ENCODE measurements at places on chromosomes 11 and 22.

DNA sequence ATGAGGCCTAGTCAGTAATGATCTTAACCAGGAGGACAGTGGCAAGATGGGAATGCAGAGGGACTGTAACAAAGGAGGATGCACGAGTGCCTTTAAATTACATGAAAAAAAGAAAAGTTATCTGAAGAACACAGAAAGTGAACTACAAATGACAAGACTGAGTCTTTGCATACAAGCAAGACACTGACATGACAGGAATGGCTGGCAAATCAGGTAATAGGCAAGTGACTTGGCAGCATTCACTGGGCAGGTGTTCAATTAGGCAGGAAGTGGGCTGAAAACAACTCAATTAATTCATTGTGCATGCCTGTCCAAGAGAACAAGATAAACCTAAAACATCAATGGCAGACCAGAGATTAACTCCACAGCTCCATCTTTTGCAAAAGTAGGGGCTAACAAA, 24.0 kb downstream of the SMCO4 start:
- no peak for DNase-seq

DNA sequence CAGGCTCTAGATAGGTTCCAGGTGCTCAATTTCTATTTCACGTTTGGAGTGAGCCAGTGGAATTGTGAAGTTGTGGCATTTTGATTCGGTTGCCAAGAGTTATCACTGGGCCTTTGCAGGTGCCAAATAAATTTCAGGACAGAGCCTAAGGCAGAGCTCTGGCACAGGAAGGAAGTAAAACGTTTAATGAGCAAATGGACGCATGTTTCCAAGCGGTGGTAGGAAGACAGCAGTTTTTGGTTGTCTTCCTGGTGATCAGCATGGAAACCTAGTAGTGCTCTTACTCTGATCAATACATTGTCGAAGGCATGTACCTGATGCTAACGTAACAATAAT, 452 bp downstream of the BIRC3 start:
- no peak for DNase-seq

GRCh38 chr22:33006955-33007318, 51.2 kb downstream of the SYN3 start:
- DNase-seq, result no peak

DNA sequence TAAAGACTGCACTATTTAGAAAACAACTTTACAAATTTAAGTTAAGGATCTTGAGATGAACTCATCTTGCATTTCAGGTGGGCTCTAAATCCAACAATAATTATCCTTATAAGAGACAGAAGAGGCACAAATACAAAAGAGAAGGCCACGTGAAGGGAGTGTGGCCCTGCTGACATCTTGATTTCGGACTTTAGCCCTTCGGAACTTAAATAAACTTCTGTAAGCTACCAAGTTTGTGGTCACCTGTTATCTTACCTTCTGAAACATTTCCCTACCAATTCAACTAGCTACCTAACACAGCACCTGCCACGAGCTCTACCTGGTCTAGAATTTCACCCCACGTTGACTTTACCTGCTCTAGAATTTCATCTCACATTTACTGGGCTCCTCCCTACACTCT, 42.9 kb upstream of the ARHGAP32 start:
- no peak for DNase-seq

DNA sequence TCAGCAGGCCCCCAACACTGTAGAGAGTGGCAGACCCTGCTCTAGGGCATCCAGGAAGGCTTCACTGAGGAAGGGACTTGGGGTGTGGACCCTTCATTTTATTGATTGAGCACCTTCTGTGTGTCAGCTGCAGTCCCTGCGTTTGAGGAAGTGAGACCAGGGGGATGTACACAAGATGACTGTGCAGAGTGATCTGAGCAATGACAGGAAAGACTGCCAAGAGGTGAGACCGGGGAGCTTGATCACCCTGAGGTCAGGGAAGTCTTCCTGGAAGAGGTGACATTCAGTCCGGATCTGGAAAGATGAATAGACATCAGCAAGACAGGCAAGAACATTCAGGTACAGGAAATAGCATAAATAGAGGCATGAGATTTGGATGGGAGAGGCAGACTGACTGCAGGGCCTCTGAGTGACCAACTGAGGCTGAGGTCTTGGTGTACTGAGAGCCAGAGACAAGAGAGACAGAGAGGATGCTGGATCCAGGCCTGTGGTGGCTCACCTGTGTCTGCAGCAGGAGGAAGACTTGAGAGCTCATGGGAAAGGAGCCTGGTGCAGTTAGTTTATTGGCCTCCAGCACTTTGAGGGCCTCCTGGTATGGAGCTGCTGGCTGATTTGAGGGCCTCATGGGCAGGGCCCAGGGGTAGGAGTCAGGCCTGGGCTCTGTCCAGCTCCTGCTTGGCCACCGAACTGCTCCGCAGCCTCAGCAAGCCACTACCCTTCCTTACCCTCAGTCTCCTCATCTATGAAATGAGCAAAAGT, 5.2 kb downstream of the DGAT2 start:
- no peak for DNase-seq

DNA sequence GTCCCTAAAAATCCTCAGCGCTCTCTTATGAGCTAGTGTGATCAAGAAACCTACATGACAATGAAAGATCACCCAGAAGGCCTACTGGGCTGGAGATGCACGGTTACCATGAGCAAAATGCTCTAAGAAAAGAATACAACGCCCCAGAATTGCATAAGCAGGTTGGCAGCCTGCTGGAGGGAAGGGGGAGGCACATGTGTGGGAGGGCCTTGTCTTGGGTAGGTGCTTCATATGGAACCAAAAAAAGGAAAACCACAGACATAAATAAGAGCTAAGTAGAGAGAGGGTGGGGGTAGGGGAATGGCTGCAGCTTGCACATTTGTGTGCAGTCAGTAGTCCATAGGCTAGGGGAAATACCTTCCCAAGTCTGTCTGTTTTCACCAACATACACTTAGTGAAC, 2.8 kb downstream of the SIAE start:
- peak; percentile 31 for DNase-seq

- DNase-seq, result no peak
These were observed 10.0 kb upstream of the PLET1 start for GRCh38 chr11:112270551-112271180.

- no peak for DNase-seq
These were observed at the start of gene DESI1 for GRCh38 chr22:41620589-41621098. Gene DESI1, minus strand, starts transcription at chr22:41621043. Its CDS starts 204 bp downstream, at chr22:41620839.

GRCh38 chr22:46267431-46268279, at the start of gene TTC38:
Gene TTC38, plus strand, starts transcription at chr22:46268008. Its CDS starts 32 bp downstream, at chr22:46268040.
- DNase-seq, result peak; percentile 45

DNA sequence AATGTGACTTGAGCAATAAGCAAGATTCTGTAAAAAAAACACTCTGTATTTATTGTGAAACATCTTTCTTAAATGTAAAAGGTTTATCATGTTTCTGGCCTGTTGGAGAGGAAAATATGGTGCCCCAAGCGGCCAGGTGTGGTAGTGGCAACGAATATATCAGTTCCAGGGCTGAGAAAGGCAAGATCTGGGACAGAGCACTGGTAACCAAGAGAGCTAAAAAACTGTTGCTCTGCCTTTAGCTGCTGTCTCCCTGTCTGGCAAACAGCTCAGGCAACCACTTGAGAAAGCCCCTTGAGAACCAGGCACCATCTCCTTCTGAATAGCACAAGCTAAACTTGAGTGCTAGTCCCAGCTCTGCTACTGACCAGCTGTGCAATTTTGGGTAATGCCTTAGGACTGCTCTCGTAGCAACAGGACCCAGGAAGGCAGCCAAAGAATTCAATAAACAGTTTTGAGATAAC, 129.9 kb downstream of the KCNC1 start:
- no peak for DNase-seq

- no peak for DNase-seq
These were observed 26.4 kb downstream of the FBLN1 start for GRCh38 chr22:45529105-45529504.

DNA sequence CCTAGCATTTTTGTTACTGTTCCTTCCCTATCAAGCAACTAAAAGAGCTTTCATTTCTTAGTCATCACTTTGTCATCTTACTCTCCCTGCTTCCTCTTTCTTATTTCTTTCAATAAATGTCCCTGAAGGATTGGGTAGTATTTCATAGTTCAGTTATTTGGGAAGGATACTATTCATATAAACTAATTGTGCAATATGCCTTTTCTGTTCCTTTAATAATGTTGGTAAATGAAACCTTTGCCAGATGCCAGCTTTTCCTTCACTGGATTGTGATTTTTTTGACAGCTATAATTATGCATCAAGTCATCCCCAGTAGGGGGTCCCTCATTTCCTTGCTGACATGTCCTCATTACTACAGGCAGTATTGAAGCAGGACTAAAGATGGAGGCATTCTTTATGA, 101.7 kb downstream of the ATM start:
- DNase-seq, result no peak

- no peak for DNase-seq
These were observed 730 bp upstream of the TNNI2 start for GRCh38 chr11:1838077-1838425.

- no peak for DNase-seq
These were observed 27.5 kb downstream of the CLPB start for GRCh38 chr11:72406540-72407527.

DNA sequence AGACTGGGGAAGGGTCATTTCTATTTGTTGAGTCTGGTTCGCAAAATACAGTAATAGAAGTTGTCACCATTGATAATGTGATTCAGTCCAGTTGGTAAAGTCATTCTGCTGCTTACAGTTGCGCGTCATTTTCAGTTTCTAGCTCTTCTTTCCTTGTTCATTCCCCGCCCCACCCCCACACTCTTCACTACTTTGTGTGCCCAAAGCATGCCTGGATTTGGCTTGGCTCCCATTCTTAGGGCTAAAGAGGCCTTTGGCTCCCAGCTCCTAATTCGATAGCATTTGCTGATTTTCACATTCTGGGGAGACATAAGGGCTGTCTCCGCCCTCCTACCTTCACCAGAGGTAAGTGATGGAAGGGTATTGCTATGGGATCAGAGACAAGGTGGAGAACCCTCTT, 43.0 kb downstream of the CECR2 start:
- no peak for DNase-seq

GRCh38 chr22:35462498-35463230, 62.7 kb downstream of the MCM5 start:
- DNase-seq, result no peak

- no peak for DNase-seq
These were observed 2.1 kb upstream of the KCNJ4 start for GRCh38 chr22:38456841-38457699.

DNA sequence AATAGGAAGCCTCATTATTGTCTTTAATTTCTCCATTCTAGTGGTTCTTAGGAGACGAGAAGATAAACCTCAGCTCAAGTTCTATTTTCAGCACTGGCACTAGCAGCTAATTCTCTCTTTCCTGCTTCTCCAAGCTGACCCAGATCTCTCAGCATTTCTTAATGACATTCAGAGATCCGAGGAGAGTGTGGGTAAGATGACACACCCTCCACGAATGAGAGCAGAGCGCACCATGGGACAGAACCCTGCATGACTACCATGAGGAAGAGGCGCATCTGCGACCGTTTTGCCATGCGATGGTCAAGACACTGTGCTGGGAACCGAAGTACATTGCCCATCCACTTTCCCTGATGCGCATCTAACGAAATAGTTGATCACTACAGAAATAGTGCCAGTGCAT, 241.8 kb downstream of the LARGE1 start:
- DNase-seq, result no peak

DNA sequence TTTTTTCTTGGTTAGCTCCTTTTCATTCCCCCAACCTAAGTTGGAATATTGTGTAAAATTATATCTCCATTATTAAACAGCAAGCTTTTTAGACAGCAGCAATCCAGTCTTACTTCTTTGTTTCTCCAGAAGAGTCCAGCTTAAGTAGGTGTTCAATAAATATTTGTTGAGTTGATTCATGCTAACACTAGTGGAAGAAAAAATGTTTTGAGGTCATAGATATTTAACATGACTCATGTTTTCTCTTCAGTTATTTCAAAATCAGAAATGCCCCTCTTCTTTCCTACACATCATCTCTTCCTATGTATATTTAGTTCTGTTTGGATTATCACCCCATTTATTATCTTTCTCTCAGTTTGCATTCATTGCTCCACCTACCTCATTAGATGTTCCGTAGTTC, 20.3 kb downstream of the CCDC83 start:
- no peak for DNase-seq

- no peak for DNase-seq
These were observed 59.3 kb upstream of the NUP160 start for GRCh38 chr11:47907499-47907898.

DNA sequence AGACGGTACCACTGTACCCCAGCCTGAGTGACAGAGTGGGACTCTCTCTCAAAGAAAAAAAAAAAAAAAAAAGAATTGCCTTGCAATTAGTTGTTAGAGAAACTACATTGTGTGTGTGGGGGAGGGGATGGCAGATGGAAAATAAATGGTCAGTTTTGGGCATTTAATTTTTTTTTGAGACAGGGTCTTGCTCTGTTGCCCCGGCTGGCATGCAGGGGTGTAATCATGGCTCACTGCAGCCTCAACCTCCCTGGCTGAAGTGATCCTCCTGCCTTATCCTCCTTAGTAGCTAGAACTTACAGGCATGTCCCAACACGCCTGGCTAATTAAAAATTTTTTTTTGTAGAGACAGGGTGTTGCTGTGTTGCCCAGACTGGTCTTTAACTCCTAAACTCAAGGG, 36.4 kb downstream of the WEE1 start:
- DNase-seq, result no peak

GRCh38 chr11:38598418-38598817, 2000.4 kb upstream of the RAG2 start:
- no peak for DNase-seq

GRCh38 chr22:27662359-27663301, 138.9 kb downstream of the MN1 start:
- DNase-seq, result no peak

- no peak for DNase-seq
These were observed 217.0 kb downstream of the DYNC2H1 start for GRCh38 chr11:103326070-103326794.

DNA sequence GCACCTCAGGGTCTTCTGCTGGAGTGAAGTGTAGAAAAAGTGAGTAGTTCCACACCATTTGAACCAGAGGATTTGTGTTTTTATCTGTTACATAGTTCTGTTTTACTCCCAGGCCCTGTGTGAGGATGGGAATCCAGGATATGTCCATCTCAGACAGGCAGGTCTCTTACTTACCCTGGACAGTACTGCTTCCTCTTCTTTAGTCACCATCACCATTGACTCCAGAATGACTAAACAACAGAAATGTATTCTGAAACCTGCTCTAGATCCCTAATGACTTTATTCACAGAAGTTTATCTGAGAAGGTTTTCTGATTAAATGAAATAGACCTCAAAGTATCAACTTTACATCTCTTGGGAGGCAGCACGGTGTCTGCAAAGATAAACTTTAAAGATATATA, 33.6 kb downstream of the CYP2R1 start:
- no peak for DNase-seq

DNA sequence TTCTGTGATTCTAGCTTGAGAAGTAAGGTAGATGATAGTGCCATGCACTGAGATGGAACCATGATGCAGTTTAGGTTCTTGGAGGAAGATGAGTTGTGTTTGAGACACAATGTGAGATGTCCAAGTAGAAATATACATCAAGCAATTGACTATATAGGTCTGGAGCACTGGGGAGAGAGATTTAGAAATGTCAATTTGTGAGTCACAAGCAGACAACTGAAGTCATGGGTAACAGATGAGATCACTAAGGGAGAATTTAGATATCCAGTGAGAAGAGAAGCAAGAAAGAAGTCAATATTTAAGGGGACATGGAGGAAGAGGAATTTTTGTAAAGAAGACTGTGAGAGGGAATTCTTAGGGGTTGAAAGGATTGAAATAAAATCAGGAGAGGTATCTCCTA, 65.1 kb upstream of the RRAS2 start:
- DNase-seq, result no peak

All from activated CD8-positive, alpha-beta memory T cell treated with anti-CD3 and anti-CD28 coated beads, Interleukin-2, amount 50 U/mL, for 4 hours (primary cell).